Activated naive CD4-positive, alpha-beta T cell treated with anti-CD3 and anti-CD28 coated beads for 36 hours (primary cell): ENCODE measurements at places on chromosomes 5 and 9.

DNA sequence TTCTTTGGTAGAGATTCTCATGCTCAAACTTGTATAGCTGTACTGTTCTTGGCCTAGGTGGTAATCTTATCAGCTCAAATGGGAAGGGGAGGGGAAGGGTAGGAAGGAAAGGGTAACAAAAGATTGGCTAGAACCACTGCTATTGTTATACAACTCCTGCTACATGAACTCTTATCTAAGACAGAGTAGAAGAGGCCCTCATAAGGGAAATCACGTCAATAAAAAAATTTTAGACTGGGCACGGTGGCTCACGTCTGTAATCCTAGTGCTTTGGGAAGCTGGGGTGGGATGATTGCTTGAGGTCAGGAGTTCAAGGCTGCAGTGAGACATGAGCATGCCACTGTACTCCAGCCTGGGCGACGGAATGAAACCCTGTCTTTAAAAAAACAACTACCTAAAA, 15.9 kb downstream of the STOM start:
- H3K36me3 ChIP-seq: peaks cover 22% of the 10 kb centered on the region
- DNase-seq: no peak
- no peaks in the 10 kb centered on the region for H3K27me3 ChIP-seq

DNA sequence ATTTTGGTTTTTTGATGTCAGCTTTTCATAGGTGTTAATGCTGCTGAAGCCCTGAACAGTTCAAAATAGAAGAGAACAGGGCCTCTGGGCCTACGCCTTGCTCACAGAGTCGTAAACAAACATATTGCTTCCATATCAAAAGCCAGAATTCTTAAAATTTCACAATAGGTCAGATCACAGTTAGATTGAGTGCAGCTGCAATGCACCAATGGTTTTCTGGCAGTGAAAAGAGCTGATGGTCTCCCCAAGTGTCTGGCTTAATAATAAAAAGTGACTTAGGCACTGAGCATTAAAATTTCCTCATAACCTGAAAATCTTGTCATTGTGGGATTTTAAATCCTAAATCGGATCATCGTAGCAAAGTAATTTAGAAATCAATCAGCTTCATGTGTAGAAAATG, 493.0 kb downstream of the CAAP1 start:
- H3K4me1 ChIP-seq: no peaks in the 10 kb centered on the region
- H3K27me3 ChIP-seq: no peaks in the 10 kb centered on the region
- no peak overlapping the region for H3K27ac ChIP-seq
- H3K4me3 ChIP-seq: no peak overlapping the region
- H3K36me3 ChIP-seq: no peaks in the 10 kb centered on the region

DNA sequence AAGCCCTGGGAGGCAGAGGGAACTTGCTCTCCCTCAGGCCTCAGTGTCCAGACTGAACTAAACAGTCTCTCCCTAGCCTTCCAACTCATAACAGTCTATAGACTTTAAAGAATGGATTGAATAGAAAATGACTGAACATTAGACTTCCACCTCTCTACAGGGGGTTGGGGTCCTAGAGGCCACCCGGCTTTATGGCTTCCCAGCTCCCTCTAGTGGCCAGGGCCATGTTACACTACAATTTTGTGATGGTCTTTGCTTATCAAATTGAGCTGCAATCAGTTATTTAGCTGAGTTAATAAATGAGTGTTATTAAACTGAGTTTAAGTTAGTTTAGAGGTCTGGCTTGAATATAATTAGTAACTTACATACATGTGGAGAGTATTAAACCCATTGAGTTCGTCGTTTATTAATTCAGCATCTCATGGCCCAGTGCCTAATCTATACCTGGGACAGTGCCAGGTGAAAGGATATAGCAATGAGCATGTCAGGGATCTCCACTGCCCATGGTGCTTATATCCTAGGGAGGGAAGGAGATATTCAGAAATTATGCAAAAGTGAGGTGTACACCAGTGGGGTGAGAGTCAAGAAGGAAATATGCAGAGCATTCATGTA, 105.2 kb downstream of the SH3TC2 start:
- no peaks in the 10 kb centered on the region for H3K27me3 ChIP-seq
- no peak overlapping the region for H3K27ac ChIP-seq
- H3K4me3 ChIP-seq: no peak overlapping the region
- H3K4me1 ChIP-seq: no peaks in the 10 kb centered on the region
- no peaks in the 10 kb centered on the region for H3K36me3 ChIP-seq

DNA sequence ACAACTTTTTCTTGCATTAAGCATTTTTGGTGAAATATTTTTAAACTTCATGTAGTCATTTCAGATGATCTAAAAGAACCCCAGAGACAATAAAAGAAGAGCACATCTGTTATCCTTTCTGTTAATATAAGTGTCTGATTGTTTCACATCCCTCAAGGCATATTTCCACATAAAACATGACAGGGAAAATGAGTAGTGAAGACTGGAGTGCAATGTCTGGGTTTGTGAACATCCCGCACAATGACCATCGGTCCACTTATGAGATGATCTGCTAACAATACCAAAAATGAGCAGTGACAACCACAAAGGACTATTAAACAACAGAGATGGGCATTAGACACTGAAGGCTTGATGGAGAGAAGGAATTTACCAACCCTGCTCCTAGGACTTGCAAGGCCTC, 209.1 kb downstream of the NR2F1-AS1 start:
- no peaks in the 10 kb centered on the region for H3K27me3 ChIP-seq
- DNase-seq: no peak
- no peaks in the 10 kb centered on the region for H3K36me3 ChIP-seq
- no peak overlapping the region for H3K27ac ChIP-seq

- no peaks in the 10 kb centered on the region for H3K36me3 ChIP-seq
- no peak overlapping the region for H3K27ac ChIP-seq
- no peaks in the 10 kb centered on the region for H3K4me1 ChIP-seq
- no peak overlapping the region for H3K4me3 ChIP-seq
Measured at GRCh38 chr5:68176802-68177479, 38.6 kb upstream of the PIK3R1 start.

DNA sequence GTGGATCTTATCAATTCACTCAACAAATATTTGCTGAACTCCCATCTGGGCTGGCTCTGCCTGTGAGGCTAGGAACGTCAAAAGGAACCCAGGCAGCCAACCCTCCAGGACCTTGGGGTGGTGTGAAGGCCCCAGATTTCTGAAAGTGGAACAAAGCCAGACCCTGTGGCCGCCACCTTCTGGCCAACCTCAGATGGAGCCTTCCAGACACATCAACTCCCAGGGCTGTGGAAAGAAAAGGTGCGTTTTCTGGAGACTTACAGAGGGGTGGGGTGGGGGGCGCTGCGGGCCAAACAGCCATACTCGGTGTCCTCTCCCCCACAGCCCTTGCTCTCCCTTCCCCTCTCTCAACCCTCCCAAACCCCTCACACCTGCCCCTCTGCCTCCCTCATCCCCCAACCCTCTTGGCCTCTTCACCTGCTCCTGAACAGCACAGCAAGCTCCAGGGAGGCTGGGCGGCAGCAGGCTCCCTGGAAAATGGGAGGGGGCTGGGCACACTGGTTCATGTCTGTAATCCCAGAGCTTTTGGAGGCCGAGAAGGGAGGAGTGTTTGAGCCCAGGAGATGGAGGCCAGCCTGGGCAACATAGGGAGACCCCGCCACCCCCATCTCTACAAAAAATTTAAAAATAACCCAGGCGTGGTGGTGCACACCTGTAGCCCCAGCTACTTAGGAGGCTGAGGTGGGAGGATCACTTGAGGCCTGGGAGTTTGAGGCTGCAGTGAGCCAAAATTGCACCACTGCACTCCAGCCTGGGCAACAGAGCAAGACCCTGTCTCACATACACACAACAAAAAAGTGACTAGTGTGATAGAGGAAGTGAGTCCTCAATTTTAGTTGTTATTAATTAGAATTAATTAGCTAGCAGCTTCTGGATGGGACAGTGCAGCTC, 45.0 kb upstream of the PRRC2B start:
- no peaks in the 10 kb centered on the region for H3K36me3 ChIP-seq
- no peak overlapping the region for H3K27ac ChIP-seq
- no peak overlapping the region for H3K4me3 ChIP-seq
- H3K4me1 ChIP-seq: peaks cover 7% of the 10 kb centered on the region
